GM20000 (cell line): ENCODE measurements at places on chromosomes 6 and 20.
A peak's percentile ranks its signal among the peaks of the same experiment; 100 is the strongest.

GRCh38 chr6:116596815-116597214 lies 19.5 kb upstream of the RSPH4A start:
- no peak for DNase-seq

- DNase-seq, result no peak
These were observed 55.4 kb downstream of the SMOC2 start for GRCh38 chr6:168496139-168496996.

DNA sequence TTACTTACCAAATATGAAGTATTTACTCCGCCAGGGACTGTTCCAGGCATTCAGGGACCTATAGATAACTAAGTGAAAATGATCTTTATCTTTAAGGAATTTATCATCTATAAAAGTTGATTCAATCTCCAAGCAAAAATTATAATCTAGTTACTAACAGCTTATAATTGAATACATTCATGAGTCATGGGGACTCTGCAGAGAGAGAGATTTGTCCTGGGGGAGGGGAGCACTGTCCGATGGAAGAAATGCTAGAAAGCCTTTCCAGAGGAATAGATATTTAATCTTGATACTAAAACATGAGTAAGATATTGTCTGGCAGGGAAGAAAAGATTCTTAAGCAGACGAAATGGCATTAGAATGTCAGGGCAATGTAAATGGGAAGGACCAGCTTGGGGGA lies 139.3 kb downstream of the CD164 start:
- DNase-seq, result no peak

DNA sequence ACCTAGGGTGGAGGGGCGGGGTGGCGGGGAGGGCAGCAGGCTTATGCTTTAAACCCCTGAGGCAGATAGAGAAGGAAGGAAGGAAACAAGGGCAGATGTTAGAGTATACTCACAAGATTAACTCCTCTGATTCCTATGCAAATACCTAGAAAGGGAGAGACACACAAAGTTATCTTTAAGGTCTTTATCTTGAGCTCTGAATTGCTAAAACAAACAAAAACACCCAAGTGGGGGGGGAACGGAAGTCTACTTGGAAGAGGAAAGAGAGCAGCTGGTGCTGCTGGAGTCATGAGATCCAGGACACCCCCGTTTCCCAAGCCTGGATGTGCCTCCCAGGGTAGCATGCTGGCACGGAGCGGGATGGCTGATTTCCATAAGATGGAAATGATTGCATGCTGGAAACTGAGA lies 43.4 kb downstream of the PLAGL1 start:
- DNase-seq, result no peak

DNA sequence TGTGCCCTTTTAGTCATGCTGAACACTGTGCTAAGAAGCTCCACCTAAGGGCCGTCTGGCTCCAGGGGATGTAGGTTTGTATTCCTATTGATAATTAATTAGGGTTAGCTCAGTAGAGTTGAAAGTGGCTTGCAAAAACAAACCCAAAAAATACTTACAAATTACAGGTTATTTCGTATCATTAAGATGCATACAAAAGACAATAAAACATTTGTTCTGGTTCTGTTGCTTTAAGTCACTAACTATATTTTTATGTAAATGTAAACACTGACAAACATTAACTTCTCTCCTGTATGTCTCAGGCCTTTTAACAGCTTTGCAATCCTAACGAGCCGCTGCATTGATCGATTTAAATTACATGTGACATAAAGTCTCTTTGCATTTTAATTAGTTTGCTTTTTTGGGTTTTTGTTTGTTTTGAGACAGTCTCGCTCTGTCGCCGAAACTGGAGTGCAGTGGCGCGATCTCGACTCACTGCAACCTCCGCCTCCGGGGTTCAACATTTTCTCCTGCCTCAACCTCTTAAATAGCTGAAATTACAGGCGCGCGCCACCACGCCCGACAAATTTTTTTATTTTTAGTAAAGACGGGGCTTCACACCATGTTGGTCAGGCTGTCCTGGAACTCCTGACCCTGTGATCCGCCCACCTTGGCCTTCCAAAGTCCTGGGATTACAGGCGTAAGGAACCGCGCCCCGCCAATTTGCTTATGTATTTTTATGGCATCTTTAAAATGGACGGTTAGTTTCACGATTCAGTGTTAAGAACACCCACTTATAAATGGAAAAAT lies 110.9 kb downstream of the HFE start:
- no peak for DNase-seq

GRCh38 chr20:37265152-37265551 lies 3.5 kb upstream of the GHRH start:
- peak; percentile 33 for DNase-seq

DNA sequence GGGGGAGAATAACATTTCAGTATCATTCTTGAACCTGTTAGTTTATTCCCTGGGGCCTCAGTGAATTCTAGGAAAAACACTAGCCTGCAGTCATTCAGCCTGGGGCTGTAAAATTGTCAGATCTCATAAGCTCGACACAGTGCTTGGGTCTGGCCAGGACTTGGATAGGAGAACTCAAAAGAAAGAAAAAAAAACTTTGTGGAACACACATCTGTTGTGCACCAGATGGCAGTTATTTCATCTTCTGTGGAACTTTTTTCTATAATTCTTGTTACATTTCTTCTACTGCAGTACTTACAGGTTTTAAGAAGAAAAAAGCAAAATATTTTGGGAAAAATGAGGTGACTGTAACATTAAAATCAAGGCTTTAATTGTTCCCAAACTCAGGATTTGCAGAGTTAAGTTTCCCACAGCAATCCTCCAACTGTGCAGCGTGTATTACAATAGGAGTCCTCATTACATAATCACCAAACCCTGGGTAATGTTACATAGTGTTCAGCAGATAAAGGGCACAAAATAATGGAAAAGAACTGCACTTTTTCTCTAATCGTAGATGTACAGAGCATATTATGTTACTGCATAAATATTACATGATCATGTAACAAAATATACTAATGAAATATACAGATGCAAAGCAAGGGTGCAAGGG lies 531.1 kb upstream of the CITED2 start:
- no peak for DNase-seq

- no peak for DNase-seq
These were observed 373.5 kb downstream of the ZFAND3 start for GRCh38 chr6:38193051-38193450.

- no peak for DNase-seq
These were observed 53.8 kb upstream of the POLR1H start for GRCh38 chr6:30007132-30007764.

DNA sequence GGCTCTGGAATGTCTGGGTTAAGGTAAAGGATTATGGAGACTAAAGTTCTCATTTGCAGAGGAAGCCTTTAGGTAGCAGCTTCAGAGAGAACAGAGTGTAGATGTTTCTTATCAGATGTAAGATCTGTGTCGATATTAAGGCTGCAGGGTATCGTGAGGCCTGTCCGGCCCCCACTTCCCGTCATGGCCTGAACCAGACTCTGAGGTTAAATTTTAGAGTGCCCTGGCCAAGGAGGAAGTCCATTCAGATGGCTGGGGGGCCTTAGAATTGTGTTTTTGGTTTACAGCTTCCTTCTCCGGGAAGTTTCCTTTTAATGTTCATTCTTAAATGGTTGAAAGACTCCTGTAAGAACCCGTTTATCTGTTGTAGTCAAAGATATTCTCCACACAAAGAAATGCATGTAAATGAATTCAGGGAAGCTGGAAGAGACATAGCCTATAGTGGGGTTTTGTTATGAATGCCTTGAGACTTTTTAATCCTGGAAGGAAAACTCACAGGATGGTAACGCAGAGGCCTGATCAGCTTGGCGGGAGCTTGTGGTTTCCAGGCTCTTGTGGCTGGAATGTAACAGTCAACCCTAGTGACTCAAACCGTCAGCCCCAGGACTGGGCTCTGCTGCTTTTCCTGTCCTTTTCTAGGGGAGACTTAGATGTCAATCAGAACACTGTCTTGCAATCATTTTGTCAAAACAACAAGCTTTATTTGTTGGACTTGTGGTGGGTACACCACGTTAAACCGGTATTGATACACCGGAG lies 34.7 kb downstream of the KIF25 start:
- DNase-seq, result no peak

DNA sequence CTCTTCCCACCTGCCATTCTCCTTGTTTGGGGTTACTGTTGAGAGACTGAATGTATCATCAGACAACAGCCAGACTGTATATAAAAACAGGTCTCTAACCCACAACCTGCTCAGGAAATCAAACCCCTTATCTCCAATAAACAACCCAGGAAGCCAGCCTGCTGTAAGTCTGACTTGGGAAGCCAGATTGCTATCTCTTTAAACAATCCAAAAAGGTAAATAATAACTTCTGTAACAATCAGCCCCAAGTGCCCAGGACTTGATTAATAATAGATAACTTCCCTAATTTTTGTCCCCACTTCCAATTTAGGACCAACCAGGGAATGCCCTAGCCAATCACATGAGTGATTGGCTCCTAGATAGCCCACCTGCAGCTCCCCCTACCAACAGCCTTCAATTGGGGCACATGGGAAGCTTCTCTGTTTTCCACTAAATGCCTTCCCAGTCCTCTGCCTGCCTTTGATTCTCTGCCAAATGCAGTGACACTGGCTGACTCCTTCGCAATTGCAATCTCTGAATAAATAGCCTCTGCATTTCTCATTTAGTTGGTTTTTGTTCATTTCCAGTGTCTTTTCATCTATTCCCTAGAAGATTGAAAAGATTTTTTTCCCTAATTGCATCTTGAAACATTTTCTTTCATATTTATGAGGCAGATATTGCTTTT lies 117.1 kb upstream of the TAB2 start:
- no peak for DNase-seq

GRCh38 chr6:158545043-158545966 lies 14.6 kb upstream of the TMEM181 start:
- DNase-seq, result no peak
